T-helper 2 cell treated with Interferon-gamma antibody and Interleukin-4, amounts not matched to agents 5 μg/mL and 100 μg/mL, for 36 hours (primary cell): ENCODE measurements at places on chromosomes 12 and 14.
A peak's percentile ranks its signal among the peaks of the same experiment; 100 is the strongest.

- no peak for DNase-seq
Observed at GRCh38 chr14:31320216-31320615, 100.1 kb downstream of the HEATR5A start.

- DNase-seq: no peak
Observed at GRCh38 chr14:74954232-74954946, 1.0 kb downstream of the PGF start.

DNA sequence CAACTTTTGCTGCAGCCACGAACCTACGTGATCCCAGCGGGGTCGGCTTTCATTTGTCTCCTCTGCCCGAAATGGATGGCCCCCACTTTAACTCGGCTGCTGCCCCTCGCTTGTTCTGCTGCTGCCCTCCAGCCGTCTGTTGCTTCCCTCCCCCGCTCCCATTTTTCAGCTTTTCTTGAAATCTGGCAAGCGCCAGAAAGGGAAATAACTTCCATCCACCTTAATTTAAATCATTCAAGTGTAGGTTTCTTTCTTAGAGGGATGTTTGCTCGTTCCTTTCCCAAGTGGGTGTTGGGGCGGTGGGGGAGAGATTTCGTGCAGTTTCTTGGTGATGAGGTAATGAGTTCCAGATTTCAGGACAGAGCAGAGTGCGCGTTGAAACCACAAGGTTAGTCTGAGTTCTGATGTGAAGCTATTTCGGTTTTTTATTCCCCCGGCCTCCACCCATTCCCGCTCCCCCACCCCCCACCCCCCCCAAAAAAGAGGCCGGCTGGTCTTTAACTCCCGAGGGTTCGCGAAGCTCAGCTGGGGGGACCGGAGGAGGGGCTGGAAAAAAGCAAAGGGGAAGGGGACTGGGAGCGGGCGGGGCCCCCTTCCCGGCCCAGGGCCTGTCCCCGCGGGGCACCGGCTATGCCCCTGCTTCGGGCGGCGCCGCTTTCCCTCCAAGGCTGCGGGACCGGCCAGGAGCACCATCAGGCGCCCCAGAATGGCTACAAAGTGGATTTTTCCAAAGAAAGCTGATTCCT is 2.2 kb upstream of the ZFP36L1 start:
- peak; percentile 54 for DNase-seq

- no peak for DNase-seq
Observed at GRCh38 chr12:59372956-59373355, 222.9 kb upstream of the SLC16A7 start.

DNA sequence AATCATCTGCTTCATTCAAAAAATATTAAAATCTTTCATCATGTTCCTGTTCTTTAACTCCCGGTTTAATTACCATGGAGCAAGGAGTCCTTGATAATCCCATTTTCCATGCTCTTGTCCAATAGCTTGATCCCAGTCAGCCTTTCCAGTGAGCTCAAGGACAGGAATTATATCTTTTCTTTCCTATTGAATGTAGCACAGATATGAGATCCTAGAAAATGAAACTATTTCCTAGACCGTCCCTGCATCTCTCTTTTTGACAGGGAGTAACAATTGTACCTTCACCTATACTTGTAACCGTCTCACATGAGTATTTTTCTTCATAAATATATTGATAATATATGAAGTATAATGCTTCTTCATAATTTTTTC is 35.6 kb downstream of the PIK3C2G start:
- DNase-seq: no peak

DNA sequence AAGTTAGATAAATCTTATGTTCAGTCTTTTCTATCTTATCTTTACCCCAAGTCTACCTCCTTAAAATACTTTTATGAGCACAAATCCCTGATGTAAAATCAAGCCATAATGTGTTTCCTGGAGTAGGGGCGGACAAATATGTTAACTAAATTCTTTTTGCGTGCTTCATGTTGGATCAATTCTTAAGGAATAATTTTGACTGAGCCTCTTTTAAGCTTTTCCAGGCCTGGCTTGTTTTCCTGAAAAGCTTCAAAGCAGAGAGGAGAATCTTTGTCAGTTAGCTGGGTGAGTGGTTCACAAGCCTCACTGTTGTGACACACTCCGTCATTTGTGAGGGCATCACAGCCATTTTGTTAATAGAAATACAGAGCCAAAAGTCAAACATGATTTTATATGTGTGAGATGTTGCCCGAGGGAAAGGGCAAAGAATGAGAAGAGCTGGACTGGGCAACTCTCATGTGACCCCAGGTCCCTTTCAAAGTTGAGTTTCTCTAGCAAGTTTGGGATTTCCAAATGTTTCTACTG is 468.9 kb downstream of the RGS6 start:
- no peak for DNase-seq

GRCh38 chr12:6639151-6639801 is 3.5 kb upstream of the LPAR5 start:
- DNase-seq: no peak

DNA sequence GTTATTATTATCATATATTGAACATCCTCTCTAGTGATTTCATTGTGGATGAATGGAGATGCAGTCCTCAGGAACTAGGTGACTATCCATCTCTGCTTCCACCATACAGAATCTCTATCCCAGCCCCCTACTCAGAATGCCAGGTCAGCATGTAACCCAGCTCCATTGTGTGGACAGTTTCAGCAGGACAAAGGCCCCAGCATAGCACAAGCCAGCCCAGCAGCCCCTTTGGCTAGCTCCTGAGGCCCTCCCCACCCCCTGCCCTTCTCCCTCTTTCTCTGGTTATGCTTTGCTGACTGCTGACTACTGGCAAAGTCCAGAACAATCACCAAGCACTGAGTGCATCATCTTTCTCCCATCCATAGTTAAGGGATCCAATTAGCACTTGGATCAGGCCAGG is 5.8 kb upstream of the SPRYD4 start:
- DNase-seq: no peak

GRCh38 chr14:72495668-72496067 is 398.2 kb downstream of the DPF3 start:
- DNase-seq: no peak

DNA sequence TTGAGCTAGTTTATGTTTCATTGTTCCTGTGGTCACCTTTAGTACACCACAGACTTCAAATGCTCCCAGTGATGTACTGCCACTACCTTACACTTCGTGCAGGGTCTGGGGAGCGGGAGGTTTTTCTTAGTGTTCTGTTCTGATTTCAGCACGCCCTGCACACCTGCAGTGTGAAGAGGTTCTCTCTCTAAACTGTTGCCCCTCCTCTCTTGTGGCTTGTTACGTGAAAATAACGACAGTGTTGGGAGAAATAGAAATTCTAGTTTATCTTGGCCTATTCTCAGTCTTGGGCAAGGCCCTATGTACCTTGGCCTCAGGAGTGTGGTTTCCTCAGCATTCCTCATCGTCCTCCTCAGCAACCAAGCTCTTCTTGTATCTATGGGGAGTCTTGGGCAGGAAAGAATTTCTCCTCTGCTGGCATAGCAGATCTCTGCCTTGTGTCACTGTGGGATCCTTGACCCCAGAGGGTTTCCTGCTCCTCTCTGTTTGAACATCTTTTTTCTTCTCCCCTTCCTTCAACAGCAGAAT is 48.6 kb downstream of the EIF2S3B start:
- DNase-seq: no peak

DNA sequence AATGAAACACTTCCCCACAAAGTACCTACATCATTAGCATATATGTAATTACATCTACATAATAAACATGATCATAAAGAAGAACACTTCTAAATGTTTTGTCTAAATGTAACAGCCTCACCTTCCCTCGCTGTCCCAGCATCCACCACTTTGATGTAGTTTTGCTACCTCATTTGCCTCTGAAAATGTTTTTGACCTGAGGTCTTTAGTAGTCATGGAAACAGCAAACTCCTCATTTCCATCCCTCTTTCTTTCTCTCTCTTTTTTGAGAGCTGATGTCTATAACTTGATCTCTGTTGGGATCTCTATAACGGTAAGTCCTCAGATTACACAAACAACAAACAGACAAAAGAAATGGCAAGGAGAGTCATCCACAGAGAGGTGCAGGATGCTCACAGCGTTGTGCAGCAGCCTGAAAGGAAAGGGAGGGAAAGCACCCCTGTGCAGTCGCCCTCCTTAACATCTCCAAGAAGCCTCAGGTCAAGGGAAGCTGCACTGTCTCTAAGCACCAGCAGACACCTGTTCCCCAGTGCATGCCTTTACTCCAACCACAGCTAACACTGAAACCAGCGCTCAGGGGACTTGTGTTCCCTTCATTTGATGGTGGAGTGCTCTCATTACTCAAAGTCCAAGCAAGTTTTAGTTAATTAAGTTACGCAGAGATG is 268.7 kb downstream of the TMEM132D start:
- no peak for DNase-seq

DNA sequence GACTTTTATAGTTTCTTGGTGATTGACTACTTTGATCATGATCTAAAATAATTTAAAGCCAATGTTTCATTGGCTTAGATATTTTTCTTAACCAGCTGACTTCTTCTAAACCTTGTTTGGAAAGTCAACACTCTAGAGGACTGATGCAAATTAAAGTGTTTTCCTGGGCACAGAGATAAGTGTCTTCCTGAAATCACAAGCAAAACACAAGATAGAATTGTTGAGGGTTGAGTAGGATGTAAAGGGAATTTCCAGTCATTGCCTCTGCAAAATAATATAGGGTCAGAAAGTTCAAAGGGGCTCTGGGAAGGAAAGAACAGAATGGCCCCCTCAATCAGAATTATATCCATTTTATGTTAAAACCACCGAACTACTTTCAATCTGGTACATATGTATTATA is 156.3 kb upstream of the LRIG3 start:
- no peak for DNase-seq

DNA sequence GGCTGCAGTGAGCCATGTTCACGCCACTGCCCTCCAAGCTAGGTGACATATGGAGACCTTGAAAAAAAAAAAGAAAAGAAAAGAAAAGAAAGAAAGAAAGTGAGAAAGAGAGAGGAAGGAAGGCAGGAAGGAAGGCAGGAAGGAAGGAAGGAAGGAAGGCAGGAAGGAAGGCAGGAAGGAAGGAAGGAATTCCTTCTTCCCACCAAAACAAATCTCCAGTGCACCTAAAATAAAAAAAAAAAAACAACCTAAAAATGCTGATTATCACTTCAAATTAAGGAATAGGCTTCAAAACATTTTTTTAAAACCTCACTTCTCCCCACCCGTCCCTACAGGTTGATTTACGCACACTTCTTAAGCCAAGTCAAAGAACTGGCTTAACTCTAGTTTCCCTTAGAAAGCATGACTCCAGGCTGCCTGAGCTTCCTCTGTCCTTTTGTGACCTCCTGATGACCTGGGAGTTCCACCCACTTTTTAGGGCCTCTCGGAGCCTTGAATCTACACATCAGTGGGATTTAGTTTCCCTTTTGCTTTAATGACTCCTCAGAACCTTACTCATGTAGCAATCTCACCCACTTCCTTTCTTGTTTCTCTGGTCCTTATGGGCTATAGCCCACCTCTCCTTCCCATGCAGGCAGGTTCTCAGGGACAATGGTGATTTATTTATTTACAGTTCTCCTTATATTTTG is 18.6 kb downstream of the DUSP6 start:
- peak; percentile 58 for DNase-seq

DNA sequence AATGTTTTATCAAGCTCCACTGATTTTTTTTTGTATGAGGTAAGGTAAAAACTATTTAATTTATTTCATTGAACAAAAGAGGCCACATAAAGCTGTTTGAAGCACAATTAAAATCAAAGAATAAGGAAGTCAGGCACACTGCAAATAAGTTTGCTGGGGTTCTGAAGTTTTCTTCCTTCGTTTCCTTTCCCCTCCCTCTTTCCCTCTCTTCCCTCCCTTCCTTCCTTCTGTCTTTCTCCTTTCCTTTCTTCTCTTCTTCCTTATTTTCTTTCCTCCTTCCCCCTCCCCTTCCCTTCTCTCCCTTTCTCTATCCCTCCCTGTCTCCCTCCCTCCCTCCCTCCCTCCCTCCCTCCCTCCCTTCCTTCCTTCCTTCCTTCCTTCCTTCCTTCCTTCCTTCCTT is 78.7 kb downstream of the ALX1 start:
- no peak for DNase-seq

DNA sequence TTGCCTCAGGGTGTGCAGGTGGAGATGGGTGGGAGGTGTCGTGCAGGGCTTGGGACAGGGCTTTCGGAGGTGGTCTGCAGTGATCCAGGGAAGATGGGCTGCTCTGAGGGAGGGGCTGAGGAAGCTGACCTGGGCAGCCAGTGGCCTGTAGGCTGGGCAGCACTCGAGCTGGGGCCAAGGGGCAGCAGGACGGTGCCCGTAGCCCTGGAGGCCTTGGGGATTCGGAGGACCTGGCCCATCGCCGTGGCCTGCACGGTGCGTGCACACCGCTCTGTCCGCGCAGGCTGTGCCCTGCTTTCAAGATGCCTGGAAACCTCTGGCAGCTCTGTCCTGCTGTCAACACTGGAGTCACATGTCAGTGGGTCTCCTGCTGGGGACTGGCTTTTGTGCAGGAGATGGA is 9.1 kb downstream of the PACS2 start:
- no peak for DNase-seq

GRCh38 chr12:65462484-65462883 is 184.0 kb downstream of the MSRB3 start:
- DNase-seq: no peak

DNA sequence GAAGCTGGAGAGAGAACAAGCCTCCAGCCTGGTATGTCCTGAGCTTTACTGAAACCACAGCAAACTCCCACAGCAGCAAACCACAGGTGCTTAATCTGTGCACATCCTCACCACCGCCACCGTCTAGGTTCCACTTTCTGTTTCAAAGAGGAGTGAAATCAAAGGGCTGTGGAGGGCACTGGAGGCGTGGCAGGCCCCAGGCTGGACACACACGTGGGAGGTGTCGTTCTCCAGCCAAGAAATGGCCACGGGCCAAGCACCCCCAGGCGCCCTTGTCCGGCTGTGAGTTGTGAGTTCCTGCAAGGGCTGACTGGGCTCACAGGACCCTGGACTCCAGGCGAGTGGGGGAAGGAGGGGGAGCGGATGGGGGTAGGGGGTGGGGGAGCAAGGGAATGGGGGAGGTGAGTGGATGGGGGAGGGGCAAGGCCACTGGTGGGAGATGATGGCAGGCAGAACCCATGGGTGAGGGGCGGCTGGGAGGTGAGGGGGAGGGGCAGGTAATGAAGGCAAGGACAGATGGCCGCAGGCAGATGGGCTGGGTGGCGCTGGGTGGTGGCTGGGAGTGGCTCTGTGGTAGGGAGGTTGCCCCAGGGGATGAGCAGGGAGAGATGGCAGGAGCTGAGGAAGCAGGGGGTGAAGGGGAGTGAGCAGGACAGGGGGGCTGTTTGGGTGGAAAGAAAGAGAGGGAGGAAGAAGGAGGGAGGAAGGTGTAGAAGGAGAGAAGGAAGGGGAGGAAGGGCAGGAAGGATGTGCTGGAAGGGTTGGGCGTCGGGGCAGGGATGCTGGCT is 86.7 kb downstream of the NCOR2 start:
- DNase-seq: peak; percentile 63

- no peak for DNase-seq
Observed at GRCh38 chr14:91047174-91047753, 13.2 kb downstream of the RPS6KA5 start.

- DNase-seq: no peak
Observed at GRCh38 chr12:94841177-94841576, 162.3 kb downstream of the NDUFA12 start.
